ENCODE measurements at places on chromosomes 4 and X. TPM values are rescaled to one million over a fixed set of nuclear protein-coding genes. Genes with fewer than 3 reads are reported as not detected.

DNA sequence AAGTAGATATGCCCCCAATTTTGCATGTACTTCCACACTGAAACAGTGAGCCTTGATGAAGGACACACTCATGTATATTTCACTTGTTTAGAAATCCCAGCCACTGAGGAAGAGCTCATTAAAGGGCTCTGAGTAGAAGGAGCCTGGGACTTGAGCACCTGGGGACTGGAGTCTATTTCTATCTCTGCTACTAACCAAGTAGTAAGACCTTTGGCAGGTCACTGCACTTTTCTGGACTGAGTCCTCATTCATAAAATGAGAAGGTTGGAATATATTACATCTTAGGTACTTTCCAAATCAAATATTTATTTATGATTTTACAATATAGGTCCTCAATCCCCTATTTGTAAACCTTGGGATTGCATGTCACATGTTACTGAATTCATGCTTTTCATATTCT is 78.2 kb upstream of the C4orf54 start:
- DNase-seq = no peak

DNA sequence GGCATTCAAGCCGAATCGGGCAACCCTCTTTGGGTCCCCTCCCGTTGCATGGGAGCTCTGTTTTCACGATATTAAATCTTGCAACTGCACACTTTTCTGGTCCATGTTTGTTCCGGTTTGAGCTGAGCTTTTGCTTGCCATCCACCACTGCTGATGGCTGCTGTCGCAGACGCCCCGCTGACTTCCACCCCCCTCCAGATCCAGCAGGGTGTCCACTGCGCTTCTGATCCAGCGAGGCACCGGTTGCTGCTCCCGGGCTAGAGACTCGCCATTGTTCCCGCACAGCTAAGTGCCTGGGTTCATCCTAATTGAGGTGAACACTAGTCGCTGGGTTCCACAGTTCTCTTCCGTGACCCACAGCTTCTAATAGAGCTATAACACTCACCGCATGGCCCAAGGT is 13.3 kb downstream of the ACOX3 start:
- DNase-seq = no peak

Gene CSAG3
- 0.40 TPM for total RNA-seq

DNA sequence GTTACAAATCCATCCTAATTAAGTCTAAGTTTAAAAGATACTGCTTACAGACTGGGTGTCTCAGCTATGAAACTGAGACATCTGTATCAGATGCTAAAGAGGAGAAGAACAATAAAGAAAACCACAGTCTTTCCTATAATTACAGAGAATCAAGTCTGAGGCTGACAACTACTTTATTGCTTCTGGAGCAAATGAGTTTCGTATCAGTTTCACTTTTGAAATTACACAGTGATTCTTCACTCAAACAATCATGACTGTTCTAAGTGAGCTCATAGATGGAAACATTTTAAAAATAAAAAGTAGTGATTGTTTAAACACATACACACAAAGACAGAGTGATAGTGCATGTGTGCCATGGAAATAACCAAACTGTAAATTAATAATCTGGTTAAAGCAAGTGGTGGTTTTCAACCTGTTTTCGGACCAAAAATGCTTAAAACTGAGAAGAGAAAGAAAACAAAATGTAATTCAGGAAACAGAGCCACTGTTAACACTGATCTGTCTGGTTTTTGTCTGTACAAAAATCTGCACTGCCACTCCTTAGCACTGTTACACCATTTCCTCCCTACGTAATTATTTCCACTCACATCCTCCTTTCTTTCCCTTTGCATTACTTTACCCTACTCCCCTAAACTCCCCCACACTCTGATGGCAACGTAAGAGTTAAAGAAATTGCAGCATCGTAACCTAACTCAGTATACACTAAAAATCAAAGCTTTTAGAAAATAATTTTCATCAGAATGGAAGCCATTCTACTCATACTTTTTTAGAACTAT is 12.5 kb downstream of the RFC1 start:
- DNase-seq = no peak

Gene NSG1
- total RNA-seq = 71.9 TPM

GRCh38 chrX:103310555-103311398 is at the start of gene BEX2:
TSS of gene BEX2 (minus strand) at chrX:103310990. CDS start at chrX:103309976, 1,014 bp downstream.
- peak; percentile 82 for DNase-seq

Gene CLOCK
- 11.8 TPM for total RNA-seq

Gene AASDH
- total RNA-seq = 16.7 TPM

DNA sequence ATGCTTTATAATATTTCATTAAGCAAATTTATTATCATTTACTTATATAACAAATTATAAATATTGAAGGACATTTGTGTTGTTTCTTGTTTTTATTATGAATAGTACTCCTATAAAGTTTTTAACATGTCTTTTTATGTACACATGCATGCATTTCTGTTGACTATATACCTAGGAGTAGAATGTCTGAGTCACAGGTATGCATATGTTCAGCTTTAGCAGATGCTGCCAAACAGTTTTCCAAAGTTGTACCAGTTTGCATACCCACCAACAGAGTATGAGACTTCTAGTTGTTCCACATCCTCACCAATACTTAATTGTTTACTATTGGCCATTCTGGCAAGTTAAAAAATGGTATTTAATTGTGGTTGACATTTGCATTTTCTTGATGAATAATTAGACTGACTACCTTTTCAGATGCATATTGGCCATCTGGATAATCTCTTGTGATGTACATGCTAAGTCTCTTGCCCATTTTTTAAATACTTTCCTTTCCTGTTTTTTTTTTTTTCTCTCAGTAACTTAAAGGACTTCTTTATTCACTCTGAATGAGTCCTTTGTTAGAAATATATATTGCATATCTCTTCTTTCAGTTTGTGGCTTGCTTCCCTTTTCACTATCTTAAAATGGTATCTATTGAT is 132.2 kb upstream of the TRIM2 start:
- DNase-seq = no peak

DNA sequence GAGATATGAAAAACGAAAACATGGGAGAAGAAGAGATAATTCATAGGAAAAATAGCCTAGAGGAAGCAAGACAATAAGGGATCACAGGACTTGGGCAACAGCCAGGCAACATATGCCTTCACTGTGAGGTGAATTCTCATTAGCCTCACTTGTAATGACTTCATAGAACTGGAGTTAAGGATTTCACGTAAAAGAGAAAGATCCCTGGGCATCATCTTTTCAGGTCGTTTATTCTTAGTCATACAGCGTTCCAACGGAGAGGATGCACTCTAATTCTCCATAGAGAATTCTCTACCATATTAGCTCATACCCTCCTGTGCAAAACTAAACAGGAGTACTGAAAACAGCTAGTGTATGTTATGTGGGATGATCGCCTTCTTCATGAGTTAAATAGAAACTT is 1.4 kb downstream of the PRKG2 start:
- DNase-seq = no peak

Gene CXCL3
- total RNA-seq = 5.2 TPM

- DNase-seq = no peak
Observed at GRCh38 chr4:34250562-34250961, 1993.8 kb downstream of the ARAP2 start.

Gene GAGE12E
- not detected for total RNA-seq

GRCh38 chr4:173301518-173302201 is 32.5 kb downstream of the HMGB2 start:
- no peak for DNase-seq

Gene SRPK3
- total RNA-seq = not detected

- no peak for DNase-seq
Observed at GRCh38 chr4:15702941-15703403, at the start of gene BST1. TSS of gene BST1 (plus strand) at chr4:15703065. CDS start at chr4:15703145, 80 bp downstream.

Gene ELMOD2
- total RNA-seq = 50.2 TPM

DNA sequence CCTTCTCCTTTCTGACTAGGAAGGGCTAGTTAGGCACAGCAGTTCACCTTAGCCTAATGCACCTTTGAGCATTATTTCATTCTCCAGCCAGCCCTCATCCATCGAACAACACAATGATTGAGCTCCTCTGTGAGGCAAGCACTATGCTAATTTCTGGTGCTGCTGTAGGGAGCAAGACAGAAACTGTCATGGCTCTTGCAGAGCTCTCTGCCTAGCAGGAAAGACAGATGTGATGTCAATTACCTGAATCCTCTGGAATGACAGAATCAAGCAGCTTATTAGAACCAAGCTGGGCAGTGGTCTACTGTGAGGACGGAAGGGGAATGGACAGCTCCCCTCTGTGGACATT is 256.1 kb upstream of the NOCT start:
- DNase-seq = no peak

- DNase-seq = no peak
Observed at GRCh38 chr4:121669163-121669550, 27.6 kb downstream of the ANXA5 start.

DNA sequence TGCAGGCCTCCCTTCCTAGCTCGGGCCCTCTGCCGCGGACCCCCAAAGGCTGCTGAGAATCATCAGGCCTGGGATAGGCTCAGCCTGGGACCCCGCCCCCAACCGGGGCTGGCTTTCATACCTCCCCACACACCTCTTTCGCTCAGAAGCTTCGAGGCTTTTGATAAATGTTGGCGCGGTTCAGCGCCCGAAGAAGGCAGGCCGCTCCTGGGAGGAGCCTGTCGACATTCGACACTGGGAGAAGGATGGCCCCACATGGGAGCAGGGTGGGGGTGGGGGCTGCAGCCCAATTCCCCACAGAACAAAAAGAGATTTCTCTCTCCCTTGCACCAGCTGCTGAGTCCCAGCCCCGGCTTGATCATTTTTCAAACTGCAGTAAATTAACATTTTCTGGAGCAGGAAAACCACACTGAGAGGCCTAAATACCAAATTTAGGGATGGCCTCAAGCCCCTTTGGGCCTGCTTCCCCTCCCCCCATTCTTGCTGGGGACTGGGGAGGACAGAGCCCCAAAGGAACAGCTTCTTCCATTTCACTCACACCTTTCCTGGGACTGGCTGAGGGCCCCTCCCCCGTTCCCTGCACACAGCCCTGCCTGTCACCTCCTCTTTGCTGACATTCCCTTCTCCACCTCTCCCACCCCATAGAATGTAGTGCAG is 112.9 kb upstream of the PJA1 start:
- DNase-seq = no peak

DNA sequence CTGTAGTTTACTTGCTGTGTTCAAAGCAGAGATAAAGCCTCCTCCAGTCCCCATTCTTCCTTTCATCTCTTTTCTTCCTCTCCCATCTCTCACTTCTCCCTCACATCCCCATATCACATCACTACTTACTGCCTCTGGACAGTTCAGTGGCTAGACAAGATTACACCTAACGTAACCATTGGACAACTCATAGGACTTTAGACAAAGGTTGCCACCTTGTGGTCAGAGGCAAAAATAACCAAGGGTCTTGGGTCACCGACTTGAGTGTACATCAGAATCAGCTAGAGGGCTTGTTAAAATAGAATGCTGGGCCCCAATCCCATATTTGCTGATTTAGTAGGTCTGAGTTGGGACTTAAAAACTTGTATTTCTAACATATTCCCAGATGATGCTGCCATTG is 109.3 kb upstream of the DGKK start:
- DNase-seq = no peak

DNA sequence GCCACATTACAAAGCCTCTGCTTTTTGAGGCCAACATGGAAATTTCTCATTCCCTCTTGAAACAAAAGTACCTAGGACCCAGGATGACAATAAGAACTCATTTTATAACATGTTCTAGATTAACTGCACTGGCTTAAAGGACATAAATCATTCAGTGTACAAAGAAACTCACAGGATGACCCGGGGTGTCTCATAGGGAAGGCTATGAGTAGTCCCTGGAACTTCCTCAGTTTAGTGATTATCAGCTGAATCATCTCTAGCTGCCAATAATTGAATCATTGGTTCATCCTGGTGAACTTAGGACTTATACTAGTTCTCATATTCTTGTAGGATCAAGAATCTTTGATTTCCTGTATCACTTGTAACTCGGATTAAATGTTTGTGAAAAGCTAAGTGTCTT is 95.8 kb upstream of the WDR1 start:
- DNase-seq = no peak

Gene KLHL34
- 0.21 TPM for total RNA-seq

DNA sequence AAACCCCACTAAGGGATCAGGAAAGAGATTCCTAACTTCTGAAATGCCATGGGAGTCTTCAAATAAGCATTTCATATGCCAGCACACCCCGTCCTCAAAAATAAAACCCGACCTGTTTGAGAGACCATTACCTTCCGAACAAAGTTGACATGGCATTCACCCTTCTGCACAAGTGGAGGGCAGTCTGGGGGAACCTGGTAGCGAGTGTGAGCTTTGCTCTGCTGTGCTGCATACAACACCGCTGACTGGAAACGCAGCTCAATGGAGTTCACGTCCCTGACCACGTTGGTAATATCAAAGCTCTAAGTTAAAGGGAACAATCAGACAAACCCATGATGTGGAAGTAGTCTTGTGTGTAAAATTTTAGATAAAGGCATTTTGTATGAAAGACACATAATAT is 38.0 kb downstream of the MANBA start:
- DNase-seq = no peak

Gene MSMO1
- total RNA-seq = 62.0 TPM

DNA sequence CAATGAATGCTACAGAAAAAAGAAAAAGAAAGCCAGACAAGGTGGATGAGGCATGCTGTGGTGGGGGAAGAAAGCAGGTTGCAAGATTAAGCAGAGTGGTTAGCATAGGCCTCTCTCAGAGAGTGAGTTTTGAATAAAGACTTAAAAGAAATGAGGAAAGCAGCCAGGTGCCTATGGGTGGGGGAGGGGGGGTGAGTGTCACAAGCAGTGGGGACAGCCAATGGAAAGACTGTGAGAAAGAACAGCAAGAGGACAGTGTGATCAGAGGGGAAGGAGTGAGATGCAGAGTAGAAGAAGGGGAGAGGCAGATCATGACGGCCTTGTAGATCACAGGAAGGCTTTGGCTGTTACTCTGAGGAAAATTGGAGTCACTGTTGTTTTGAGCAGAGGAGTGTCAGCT is 162.5 kb downstream of the SOX3 start:
- no peak for DNase-seq

GRCh38 chrX:37876716-37877115 is 29.3 kb upstream of the DYNLT3 start:
- no peak for DNase-seq

Gene TAF7L
- total RNA-seq = not detected

DNA sequence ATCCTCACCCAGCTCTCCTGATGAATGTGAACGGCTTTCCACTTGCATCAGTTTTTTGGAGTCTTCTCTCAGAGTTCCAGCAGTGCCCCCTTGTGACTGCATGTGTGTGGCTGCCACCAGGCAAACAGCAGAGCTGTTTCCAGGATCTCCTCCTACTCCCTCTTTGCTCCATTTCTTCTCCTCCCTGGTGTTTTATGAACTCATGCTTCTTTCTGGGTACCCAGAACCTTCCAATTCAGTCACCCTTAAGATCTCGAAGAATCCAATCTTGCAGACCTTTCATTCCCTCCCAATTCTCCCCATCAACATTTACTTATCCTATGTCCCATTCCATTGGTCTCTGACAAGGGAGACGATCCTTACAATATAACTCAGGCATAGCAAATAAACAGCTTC is 6.8 kb upstream of the TCEANC start:
- no peak for DNase-seq

Gene SNCA
- total RNA-seq = 16.6 TPM

- DNase-seq = no peak
Observed at GRCh38 chr4:183249854-183250253, 70.2 kb downstream of the CLDN22 start.

DNA sequence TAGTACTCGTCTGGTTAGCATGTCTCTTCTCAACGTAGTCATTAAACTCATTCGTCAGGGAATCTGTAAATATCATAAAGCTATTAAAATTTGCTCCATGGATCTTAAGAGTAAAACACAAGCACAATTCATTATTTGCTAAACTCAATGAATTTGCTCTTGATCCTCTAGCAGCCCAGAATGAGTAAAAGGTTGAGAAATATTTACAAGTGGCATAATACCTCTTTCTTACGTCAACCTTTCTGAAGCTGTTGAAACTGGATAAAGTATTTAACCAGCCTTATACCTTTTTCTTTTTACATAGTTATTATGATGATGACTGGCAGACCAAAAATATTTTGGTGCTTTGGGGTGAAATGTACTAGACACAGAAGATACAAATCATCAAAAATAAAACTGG is 66.9 kb downstream of the LUZP4 start:
- DNase-seq = no peak

All from type B pancreatic cell (in vitro differentiated cells).